ENCODE measurements at places on chromosomes 7 and 10. TPM values are rescaled to one million over a fixed set of nuclear protein-coding genes. Genes with fewer than 3 reads are reported as not detected.

PON1 gene
- 1.0 TPM for total RNA-seq

C7orf57 gene
- 0.31 TPM for total RNA-seq

TMEM176A gene
- total RNA-seq, result not detected

CALCR gene
- not detected for total RNA-seq

NEURL1 gene
- total RNA-seq, result 0.60 TPM

BUD31 gene
- 145 TPM for total RNA-seq

SUMF2 gene
- total RNA-seq, result 106 TPM

MYH16 gene
- total RNA-seq, result 0.50 TPM

GLI3 gene
- total RNA-seq, result 0.24 TPM
